Head of caudate nucleus (tissue), 42 donors: ENCODE measurements at places on chromosomes 2 and 18.

GRCh38 chr2:122562775-122563174 lies 807.3 kb downstream of the TSN start:
- DNase-seq, result no peak

- DNase-seq, result peak; percentile 84
Observed at GRCh38 chr2:235779444-235779896, 285.6 kb downstream of the AGAP1 start.

GRCh38 chr18:12318857-12319256 lies 10.8 kb downstream of the TUBB6 start:
- no peak for DNase-seq

GRCh38 chr18:8938817-8939216 lies 163.7 kb upstream of the NDUFV2 start:
- DNase-seq, result no peak

DNA sequence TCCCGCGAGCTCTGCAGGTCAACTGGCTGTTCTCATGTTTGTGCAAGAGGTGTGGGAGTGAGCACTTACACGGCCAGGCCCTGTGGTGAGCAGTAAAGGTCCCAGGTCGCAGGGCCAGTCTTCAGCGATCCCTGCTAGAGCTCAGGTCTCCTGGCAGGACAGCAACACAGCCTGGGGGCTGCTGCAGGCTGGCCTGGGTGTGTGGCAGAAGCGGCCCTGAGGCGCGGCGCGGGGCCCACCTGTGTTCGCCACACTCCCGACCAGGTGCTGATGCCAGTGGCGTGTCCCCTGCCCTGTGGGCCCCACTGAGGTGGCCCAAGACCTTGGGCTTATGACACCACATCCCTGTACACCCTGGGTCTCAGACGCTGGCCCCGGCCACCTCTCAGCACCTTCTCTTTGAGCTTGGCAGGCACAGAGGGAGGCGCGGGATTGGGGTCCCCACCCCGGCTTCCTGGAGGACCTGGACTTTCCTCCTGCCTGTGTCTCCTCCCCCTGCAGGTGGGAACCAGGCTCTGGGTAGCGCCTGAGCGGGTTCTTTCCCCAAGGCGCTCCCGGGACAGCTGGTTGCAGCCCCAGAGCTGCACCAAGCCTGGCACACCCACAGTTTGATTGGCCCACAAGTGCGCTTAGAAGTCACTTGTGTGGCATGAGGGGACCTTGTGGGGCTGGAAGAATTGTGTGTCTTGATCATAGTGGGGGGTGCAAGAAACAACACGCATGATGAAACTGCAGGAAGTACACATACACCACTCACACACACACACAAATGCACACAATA lies 59.2 kb downstream of the TWIST2 start:
- DNase-seq, result no peak

- DNase-seq, result no peak
Observed at GRCh38 chr2:235542733-235543127, 48.9 kb downstream of the AGAP1 start.

DNA sequence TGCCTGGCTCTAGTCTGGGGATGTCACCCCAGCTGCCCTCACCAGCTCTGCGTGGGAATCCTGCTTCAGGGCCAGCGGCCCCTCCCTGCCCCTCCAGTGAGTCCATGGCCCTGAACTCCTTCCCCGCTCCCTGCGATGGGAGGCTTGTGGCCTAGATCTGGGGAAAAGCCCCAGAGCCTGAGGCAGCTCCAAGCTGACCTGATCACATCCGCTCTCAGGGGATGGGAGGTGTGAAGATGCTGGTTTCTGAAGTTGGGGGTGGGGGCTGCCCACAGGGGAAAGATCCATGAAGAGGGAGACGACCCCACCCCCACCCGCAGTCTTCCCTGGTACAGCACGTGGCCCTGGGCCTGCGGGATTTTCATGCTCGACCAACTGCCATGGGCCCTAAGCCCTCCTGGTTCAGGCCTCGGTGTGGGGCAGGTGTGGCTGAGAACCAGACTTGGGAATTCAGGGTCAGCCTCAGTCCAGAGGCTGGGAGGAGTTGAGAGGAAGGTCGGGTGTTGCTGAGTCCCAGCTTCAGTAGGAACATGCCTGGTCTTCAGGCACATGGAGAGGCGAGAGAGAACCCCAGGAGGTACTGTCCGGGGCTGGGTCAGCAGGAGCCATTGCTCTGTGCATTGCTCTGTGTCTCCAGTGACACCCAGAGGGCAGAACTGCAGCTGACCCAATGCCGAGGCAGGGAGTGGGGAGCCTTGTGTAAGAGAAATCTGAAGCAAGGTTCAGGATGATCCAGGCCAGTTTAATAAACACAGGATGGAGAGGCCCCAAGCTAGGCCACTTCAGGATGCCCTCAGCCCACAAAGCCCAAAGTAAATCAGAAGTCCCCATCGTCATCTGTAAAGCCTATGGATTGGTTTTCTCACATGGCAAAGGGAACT lies 115.1 kb downstream of the CAPN13 start:
- no peak for DNase-seq

GRCh38 chr2:230668184-230668938 lies 44.3 kb upstream of the CAB39 start:
- DNase-seq, result peak; percentile 29

GRCh38 chr2:159811232-159811631 lies 13.2 kb upstream of the CD302 start:
- no peak for DNase-seq

DNA sequence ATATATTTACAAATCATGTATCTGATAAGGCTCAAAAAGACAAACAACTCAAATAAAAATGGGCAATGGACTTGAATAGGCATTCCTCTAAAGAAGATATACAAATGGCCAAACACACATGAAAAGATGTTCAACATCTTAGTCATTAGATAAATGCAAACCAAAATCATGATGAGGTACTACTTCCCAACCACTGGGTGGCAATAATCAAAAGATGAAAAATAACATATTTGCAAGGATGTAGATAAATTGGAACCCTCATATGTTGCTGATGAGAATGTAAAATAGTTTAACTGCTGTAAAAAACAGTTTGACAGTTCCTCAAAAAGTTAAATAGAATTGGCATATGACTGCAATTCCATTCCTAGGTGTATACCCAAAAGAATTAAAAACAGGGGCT lies 132.3 kb downstream of the TTC32 start:
- no peak for DNase-seq

DNA sequence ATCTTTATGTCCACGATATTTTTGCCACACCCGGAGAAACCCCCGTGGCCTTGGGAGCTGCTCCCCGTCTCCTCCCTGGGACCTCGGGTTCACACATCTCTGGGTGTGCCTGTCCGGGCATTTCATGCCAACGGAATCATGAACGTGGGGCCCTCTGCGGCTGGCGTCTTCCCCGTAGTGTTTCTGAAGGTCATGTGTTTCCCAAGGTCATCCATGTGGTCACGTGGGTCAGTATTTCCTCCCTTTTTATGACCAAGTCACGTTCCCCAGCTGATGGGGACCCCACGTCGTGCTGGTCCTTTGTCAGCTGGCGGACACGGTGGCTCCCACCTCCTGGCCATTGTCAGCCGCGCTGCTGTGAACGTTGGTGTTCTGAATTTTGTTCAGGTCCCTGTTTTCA lies 135.7 kb downstream of the NFATC1 start:
- DNase-seq, result no peak

DNA sequence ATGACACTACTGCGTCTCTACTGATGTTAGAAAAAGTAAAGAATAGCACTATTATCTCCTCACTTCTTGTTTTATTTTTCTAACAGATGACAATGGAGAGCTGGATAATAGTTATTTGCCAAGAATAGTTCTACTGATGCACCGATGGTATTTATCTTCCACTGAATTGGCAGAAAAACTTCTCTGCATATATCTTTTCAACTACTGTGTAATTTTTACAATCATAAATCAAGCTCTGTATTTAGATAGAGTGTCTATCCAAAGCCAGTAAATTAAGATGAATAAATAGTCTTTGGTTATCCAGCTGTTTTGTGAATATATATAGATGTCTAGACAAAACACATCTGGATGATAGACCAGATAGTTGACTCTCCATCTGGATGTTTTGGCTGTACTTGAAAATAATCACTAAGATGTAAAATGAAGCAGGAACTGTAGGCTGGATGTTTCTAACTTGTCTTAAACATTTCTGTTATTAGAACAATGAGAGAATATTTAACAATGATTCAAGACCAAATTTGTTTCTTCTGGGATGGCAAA lies 40.1 kb downstream of the RASGRP3 start:
- no peak for DNase-seq

DNA sequence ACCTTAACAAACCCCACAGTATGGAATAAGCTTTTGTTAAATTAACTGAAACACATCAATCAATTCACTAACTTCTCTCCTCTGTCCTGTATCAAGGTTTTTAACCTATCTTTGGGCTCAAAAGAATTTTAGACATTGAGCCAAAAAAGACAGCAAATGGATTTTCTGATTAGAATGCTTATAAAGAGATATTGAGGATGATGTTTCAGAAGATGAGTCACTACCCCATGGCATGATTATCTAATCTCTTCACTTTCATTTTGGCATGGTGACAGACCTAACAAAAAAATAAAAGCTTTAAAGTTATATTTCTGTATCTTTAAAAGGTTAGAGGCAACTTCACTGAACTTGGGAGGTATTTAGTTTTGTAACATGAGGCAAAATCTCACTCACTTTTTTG lies 55.5 kb downstream of the SGPP2 start:
- no peak for DNase-seq

GRCh38 chr18:11859903-11860407 lies 8.7 kb downstream of the CHMP1B start:
- DNase-seq, result no peak

DNA sequence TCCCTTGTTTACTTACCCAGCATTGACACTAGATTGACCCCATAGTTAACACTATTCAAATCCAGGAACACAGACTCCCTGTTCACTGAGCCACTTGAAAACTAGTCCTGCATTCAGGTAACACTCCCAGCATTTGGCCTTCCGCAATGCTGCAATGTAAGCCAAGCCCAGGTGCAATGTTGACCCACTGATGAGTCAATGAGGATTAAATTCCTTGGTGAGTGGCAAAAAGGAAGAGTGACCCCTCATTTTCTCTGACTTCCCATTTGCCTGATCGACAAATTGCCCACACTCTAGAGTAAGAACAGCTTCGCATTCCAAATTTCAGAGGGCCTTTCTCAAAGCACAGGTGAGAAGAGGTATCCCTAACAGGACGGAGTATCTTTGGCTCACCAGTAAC lies 251.9 kb downstream of the FBXO15 start:
- no peak for DNase-seq

DNA sequence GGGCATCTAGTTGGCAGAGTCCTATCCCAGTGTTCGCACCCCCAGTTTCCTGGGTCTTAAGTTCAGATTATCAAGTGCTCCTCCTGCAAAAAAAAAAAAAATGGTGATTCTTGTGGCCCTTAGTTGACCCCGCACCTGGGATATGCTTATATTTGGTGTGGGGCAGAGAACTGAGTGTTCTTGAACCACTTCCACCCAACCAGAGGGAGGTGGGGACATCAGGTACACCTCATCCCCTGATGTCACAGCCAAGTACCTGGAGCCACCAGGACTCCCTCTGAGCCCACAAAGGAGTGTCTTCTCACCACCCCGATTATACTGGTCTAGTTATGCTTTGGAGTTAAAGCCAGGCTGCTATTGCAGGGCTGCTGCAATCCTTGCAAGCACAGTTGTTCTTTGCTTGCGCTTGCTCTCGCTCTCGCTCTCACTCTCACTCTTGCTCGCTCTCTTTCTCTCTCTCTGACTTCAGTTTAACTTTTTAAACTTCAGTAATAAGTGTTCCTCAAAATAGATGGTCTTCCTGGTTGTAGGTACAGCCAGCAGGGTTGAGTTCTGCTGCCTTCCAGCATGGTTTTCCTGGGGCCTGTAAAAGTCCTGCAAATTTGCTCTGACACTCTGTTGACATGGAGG lies 265.7 kb downstream of the NEDD4L start:
- no peak for DNase-seq

DNA sequence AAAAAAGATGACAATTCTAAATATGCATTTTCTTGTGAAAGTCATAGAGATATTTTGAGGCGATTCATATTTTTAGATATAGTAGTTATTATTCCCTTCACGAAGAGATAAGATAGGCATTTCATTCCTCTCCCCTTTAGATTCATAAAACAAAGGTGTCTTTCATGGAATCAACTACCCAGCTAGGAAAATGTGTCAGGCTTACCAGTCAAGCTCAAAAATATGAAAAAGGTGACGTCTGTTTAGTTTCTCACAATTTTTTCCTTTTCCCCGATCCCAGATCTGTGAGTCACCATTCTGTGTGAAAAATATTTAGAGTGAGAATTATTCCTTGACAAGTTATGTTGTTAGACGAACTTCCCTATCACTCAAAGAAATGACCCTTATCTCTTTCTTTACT lies 95.4 kb upstream of the FN1 start:
- no peak for DNase-seq

- DNase-seq, result no peak
Observed at GRCh38 chr2:238635647-238636051, 208.9 kb downstream of the ASB1 start.

GRCh38 chr2:208490492-208490891 lies 83.9 kb downstream of the PTH2R start:
- no peak for DNase-seq

DNA sequence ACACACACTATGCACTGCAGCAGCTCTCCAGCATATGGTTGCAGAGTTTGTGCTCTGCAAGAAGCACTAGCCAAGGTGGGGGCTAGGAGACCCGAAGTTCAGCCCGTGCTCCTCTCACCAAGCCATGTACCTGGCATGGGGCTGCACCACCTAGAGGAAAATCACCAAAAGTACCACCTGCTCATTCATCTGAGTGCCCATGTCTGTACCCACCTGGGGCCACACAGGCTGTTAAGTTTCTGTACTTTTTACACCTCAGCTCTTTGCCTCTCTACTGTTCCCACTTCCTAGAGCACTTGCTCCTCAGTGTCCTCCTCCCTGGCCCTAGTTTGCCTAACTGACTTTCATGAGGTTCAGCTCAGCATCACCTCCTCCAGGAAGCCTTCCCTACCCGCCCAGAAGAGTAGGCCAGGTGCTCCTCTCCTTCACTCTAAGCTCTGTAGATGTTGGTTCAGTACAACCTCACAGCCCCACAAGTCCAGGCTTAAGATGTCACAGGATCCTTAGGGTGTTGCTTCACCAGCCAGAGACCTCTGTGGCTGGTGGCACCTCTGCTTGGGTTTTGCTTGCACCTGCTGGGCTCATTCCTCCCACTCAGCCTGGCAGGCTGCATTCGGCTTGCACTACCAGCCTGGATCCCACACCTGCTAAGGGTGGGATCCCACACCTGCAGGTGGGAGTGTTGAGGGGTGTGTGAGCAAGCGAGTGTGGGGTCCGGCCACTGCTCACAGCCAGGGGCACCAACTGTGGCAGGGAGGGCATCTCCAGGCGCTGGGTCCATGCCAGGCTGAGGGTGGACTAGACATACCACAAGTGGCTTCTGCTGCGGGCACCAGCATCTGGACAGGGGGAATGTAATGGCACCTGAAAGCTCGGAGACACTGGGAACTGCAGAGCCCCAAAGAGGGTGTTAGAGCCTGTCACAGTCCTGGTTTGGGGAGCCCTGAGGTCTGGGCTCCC lies 10.2 kb upstream of the TFCP2L1 start:
- DNase-seq, result no peak
